Activated naive CD8-positive, alpha-beta T cell treated with anti-CD3 and anti-CD28 coated beads for 36 hours (primary cell): ENCODE measurements at places on chromosomes 12 and 14. TPM values are rescaled to one million over a fixed set of nuclear protein-coding genes. Genes with fewer than 3 reads are reported as not detected.
A peak's percentile ranks its signal among the peaks of the same experiment; 100 is the strongest.

DNA sequence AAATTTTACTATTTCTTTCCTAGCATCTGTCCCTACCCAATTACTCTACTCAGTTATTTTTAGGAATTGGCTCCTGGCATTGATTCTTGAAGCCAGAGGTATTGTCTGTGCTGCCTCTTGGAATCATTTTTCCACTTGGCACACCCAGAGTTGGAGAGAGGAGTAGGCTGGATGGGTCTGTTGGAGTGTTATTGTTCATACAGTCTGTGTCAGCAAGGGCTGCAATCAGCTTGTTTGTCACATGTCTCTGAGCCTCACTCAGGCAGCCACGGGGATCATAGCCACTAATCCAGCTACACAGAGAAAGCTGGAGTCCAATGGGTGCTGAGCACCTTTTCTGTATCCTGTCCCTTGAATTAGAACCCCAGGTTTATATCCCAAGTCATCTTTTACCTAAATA, 176.0 kb upstream of the DYRK2 start:
- no peak for DNase-seq

DNA sequence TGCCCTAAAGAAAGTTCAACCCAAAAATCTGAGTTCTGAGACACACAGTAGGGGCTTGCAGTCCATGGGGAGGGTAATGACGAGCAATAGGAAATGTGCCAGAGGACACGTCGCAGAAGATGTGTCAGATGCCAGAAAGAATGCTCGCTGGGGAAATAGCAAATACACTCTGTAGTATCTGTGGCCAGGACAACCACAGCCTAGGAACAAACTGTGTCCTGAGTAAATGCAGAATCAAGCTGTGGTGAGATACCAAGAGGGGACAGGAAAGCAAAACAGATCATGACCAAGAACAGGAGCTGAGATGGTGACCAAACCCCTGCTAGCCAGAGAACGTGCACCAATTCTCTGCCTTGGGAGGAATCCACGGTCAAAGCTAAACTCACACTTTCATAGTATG, 9.1 kb downstream of the CRACR2A start:
- peak; percentile 25 for DNase-seq

GRCh38 chr12:69354556-69355187, 4.9 kb upstream of the YEATS4 start:
- DNase-seq, result no peak

GRCh38 chr14:26320886-26321285, 276.9 kb downstream of the NOVA1 start:
- DNase-seq, result no peak

- DNase-seq, result peak; percentile 32
Observed at GRCh38 chr14:34713681-34714319, 593 bp downstream of the CFL2 start.

DNA sequence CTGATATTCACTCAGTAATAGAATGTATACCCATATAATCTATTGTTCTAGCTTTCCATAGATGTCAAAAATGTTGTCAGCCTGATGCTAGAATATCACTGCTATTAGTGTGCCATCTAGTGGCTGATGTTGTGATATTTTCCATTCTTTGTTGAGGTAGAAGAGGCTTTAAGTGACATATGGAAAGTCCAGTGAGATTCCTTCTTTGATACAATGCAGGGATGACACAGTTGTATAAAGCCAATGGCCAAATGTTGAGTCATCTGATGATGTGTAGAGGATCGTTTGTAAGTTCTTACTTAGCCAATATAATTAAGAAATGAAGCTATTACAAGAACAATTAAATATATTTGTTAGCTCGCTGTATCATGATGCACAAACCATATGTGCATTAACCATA, 58.1 kb upstream of the PCED1B start:
- no peak for DNase-seq

DNA sequence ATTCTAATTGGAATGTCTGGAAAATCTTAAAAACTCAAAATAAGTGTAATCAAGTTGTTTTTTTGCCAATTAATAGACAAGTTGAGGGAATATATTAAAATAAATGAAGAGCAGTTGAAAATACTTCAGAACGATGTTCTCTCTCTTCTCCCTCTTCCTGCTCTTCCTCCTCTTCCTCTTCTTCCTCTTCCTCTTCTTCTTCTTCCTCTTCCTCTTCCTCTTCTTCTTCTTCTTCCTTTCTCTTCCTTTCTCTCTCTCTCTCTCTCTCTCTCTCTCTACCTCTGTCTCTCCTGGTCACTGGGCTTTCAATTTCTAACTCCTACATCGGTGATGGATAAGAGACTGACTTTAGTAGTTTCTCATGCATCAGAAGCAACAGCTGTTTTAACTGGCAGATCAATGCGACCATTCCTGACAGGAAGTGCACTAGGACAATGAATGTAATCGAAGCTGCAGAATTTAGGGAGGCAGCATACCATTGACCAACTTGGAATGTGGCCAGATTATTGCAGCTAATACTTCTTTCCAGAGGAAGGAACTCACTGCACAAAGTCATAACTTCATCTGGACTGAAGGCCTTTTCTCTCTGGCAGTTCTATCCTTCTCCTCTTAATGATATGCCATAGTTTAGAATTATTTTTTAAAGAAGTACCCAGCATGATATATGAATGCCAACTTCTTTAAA, 13.8 kb upstream of the TMTC2 start:
- DNase-seq, result no peak

DNA sequence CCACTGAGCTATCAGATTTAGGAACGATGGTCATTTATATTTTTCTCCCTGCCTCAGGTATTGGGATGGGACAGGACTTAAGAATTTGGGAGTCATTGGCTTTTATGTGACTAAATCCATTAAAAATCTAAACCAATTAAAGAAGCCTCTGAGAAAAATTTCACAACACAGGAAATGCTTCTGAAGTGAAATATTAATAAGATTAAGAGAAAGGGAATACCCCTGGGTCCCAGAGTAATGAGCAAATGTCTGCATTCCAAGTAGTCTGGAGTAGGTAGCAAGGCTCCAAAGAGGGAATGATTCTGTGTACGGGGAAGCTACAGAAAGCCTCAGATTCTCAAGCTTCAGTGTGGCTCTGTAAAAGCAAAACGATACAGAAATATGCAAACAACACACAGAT, 707 bp upstream of the MED6 start:
- DNase-seq, result no peak

- no peak for DNase-seq
Observed at GRCh38 chr12:11202811-11203210, 16.1 kb upstream of the TAS2R42 start.

DNA sequence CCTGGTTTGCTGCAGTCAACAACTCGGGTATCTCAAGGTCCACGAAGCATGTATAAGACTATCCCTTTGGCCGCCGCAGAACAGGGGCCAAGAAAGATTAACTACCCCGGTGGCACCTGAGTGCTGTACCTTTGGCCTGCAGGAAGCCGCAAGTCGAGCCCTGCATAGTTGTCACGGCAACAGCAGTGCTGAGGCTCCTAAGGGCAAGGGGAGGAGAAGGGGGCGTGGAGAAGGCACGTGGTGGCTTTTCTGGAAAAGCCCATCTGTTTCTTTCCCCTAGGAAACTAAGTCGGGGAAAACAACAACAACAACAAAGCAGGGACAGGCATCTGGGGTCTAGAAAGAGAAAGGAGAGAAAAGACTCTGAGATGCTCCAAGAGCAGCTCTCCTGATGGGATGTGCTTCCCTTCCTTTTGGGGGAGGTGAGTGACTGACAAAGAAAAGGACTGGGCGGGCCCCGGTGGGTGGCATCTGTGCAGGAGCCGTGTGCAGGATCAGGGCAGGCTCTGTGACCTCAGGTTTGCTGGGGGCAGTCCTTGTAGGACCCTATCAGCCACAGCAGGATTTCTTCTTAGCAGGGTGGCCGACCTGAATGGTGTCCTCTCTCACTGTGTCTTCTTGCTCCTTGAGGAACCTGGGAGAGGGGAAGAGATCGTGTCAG, 123.9 kb downstream of the PRMT8 start:
- DNase-seq, result no peak

DNA sequence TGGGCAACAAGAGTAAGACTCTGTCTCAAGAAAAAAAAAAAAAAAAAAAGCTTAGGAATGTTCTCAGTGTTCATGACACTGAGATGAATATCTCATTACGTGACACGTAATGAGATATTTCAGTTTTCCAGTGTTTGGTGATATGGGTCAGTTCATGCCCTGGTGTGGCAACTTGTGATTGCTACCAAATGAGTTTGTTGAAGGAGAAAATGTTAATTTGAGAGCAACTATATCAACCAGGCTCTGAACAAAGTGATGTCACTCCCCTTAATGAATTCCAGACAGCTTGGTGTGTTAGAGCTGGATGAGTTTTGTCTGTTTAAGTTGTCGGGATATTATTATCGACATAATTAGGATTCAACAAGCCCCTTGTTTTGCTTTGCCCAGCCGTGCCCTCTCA, 211.7 kb downstream of the DPF3 start:
- no peak for DNase-seq

- DNase-seq, result no peak
Observed at GRCh38 chr12:124531281-124531745, 36.1 kb downstream of the NCOR2 start.

DNA sequence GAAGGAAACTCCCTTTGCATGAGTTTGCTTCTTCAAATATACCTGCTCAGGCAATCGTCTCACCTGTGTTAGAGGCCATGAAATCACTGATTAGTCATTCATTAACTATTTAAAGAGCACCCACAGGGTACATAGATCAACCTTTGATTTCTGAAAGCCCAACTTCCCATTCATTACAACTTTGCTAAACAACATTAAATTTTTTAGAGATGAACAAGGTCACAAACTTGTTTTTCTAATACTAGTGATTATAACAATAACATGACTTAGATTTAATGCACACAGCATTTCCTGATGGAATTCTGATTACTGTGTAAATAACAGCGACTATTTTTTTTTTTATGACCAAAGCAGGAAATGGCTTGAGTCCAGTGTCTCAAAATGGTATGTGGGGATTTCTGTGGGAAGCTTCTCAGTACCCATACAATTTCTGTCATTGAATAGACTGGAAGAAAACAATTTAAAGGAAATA, 5.4 kb upstream of the ERO1A start:
- DNase-seq, result no peak

DNA sequence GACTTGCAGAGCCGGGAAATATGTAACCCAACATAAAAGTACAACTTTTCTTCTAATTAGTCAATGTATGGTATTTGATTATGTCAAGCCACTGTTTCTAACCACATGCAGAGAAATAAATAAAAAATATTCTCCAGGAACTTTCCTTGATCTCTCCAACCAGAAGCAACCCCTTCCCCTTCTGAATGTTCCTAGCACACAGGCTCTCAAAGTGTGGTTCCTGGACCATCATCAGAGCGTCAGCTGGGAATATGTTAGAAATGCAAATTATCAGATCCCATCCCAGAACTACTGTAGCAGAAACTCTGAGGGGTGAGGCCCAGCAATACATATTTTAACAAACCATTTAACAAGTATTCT, 21.0 kb upstream of the ITPR2 start:
- DNase-seq, result no peak

DNA sequence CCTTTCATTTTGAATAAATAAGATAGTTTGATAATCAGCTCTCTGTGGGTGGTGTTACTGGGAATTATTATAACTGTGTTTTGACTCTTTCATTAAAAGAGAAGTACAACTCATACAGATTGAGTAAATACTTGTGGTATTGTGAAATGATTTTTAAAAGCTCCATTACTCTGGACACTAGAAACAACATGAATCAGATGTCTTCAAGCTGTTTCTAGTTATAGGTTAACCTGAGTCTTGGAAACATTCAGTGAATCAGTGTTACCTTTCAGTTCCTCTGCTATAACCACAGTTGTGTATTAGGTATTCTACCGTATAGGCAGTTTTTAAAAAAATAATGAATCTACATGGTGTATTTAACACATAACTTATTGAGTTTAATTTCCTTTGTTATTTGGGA, 128.4 kb upstream of the SSTR1 start:
- DNase-seq, result no peak

DNA sequence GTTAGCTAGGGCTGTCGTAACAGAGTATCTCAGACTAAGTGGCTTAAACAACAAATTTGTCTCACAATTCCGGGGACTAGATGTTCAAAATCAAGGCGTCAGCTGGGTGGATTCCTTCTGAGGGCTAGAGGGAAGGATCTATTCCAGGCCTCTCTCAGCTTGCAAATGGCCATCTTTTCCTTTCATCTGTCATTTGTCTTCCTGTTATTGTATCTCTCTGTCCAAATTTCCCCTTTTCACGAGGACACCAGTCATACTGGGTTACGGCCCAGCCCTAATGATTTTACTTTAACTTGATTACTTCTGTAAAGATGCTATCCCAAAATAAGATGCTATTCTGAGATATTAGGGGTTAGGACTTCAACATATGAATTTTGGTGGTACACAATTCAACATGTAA, 119.0 kb upstream of the CPSF6 start:
- no peak for DNase-seq

GRCh38 chr14:93458234-93458633, 27.5 kb downstream of the UNC79 start:
- no peak for DNase-seq

DNA sequence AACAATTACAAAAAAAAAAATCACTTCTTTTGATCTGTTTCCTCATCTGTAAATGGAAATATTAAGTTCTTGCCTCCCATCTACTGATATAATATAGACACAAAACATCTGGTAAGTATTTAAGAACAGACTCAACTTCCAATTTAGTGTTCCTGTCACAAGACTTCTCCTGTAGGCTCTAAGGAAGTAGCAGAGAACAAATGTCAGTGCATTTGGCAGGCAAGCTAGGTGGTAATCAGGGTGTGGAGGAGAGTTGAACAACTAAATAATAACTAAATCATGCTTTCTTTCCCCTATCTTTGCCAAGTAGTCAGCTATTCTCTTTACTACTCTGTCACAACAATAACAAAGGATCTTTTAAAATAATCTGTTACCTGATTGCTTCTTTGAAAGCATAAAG, 22.1 kb downstream of the BAZ1A start:
- DNase-seq, result no peak

GRCh38 chr12:51729331-51729730, 119.2 kb downstream of the FIGNL2 start:
- DNase-seq, result no peak

- DNase-seq, result no peak
Observed at GRCh38 chr12:132566516-132567131, 43.8 kb downstream of the LRCOL1 start.

GRCh38 chr14:33484264-33484663, 466.6 kb downstream of the EGLN3 start:
- no peak for DNase-seq

GRCh38 chr14:67453575-67454300, 34.8 kb downstream of the TMEM229B start:
- no peak for DNase-seq

DNA sequence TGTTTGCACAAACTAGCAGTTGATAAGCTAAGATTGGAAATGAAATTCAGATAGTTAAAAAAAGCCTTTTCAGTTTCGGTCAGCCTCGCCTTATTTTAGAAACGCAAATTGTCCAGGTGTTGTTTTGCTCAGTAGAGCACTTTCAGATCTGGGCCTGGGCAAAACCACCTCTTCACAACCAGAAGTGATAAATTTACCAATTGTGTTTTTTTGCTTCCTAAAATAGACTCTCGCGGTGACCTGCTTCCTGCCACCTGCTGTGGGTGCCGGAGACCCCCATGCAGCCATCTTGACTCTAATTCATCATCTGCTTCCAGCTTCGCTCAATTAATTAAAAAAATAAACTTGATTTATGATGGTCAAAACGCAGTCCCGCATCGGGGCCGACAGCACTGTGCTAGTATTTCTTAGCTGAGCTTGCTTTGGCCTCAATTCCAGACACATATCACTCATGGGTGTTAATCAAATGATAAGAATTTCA, 335.6 kb downstream of the TMEM121 start:
- DNase-seq, result peak; percentile 64

The RNU6-8 gene
- not detected for total RNA-seq

The EFS gene
- total RNA-seq, result not detected

The TAS2R50 gene
- total RNA-seq, result 0.36 TPM

The ZDHHC22 gene
- total RNA-seq, result not detected

The TRIM9 gene
- 6.2 TPM for total RNA-seq

The SLC25A21 gene
- not detected for total RNA-seq

The P2RX7 gene
- 3.6 TPM for total RNA-seq
